Activated CD8-positive, alpha-beta memory T cell treated with anti-CD3 and anti-CD28 coated beads for 36 hours (primary cell): ENCODE measurements at places on chromosomes 2 and 18. TPM values are rescaled to one million over a fixed set of nuclear protein-coding genes. Genes with fewer than 3 reads are reported as not detected.

Gene PROKR1
- 0.13 TPM for total RNA-seq

Gene FHOD3
- total RNA-seq = not detected

Gene NT5DC4
- total RNA-seq = not detected

Gene FLACC1
- total RNA-seq = 1.3 TPM

Gene NEU4
- total RNA-seq = not detected

Gene BCL11A
- total RNA-seq = 0.15 TPM

Gene B4GALT6
- 4.3 TPM for total RNA-seq

Gene IL1R2
- 0.80 TPM for total RNA-seq

Gene GAD1
- 0.55 TPM for total RNA-seq

Gene RESP18
- total RNA-seq = not detected

Gene VWC2L
- total RNA-seq = not detected

Gene KRCC1
- total RNA-seq = 11.9 TPM

Gene PSTPIP2
- 33.9 TPM for total RNA-seq
